ENCODE measurements at places on chromosomes 1 and 21. TPM values are rescaled to one million over a fixed set of nuclear protein-coding genes. Genes with fewer than 3 reads are reported as not detected.

The C1orf226 gene
- total RNA-seq = not detected

The SRM gene
- total RNA-seq = 98.2 TPM

The SPRR1B gene
- total RNA-seq = not detected

The S100A10 gene
- 263 TPM for total RNA-seq

The PEAR1 gene
- total RNA-seq = not detected

The FGR gene
- total RNA-seq = 14.2 TPM

The DSCAM gene
- total RNA-seq = not detected

The ACOT7 gene
- 49.5 TPM for total RNA-seq

The CCDC30 gene
- 0.76 TPM for total RNA-seq

The AQP10 gene
- total RNA-seq = not detected

The CHI3L2 gene
- 4.3 TPM for total RNA-seq

The NHLH1 gene
- total RNA-seq = 1.2 TPM

The TFF1 gene
- not detected for total RNA-seq

The ACOT11 gene
- 0.33 TPM for total RNA-seq

The NECTIN4 gene
- not detected for total RNA-seq

The CNTN2 gene
- total RNA-seq = not detected

- DNase-seq = no peak
Observed at GRCh38 chr1:184387069-184387475, 243 bp downstream of the C1orf21 start.

DNA sequence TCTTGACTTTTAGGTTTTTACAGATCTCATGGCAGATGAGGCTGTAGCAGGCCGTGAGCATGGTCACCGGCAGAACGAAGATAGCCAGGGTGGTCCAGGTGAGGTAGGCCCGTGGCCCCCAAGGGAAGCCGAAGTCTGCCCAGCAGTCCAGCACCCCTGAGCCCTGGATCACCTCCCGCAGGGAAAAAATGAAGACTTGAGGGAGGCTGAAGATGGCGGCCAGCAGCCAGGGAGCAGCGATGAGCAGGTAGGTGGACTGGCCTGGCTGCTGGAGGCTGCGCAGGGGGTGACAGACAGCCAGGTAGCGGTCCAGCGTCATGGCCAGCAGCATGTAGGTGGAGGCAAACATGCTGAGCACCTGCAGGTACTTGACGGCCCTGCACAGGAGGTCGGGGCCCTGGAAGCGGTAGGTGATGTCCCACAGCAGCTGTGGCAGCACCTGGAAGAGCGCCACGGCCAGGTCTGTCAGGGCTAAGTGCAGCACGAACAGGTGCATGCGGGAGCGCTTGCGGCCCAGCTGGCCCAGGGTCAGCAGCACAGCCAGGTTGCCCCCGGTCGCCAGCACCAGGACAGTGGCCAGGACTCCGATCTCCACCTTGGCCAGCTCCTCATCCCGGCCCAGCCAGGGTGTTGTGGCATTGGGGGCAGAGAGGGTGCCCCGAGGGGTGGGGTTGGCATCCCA is 856 bp downstream of the AVPR1B start:
- no peak for DNase-seq

GRCh38 chr1:227913396-227913763 is 34.4 kb downstream of the WNT9A start:
- no peak for DNase-seq

DNA sequence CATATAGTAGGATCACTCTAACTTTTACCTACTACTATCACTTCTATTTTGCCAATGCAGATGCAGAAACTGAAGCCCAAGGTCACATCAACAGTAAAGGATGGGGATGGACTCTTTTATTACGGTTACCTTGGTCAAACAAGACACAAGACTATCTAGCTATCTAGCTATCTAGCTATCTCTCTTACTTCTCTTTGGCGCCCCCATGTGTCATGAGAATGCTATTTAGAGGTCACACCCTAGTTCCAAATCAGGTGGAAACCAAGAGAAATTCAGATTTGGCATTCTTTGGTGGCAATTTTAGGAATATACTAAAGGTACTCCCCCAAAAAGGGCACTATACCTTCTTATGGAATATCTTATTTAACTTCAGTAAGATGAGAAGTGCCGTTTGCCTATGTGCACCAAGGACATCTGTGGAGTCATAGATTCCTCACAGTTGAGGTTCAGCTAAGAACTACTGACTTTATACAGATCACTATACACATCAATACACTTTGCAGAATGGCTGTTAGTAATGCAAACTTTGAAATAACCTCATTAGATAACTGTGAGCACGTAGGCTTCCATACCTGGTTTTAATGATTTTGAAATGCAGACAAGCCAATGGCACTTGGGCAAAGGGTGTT is 6.7 kb downstream of the ZNF648 start:
- DNase-seq = no peak

DNA sequence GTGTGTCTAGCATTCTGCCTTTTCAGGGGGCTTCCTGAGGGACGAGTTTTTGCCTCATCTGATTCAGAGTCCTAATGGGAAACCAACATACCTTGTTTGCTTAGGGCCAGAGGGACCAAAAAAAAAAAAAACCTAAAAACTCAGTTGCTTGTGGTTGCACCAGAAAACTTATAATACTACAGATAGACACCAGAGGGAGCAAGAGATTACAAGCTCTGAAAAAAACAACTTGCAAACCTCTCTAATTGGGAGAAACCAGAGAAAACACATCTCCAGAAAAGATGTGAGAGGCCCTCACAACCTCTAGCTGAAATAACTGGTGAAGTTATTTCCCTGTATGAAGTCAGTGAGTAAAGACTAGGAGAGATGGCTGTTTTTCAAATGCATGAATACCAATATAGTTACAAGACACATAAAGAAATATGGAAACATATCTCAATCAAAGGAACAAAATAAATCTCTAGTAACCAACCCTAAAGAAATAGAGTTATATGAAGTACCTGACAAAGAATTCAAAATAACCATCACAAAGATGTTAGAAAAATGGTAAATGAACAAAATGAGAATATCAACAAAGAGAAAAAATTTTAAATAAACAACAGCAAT is 233.7 kb upstream of the NFIA start:
- no peak for DNase-seq

- no peak for DNase-seq
Observed at GRCh38 chr1:179002552-179003345, 22.9 kb upstream of the FAM20B start.

- DNase-seq = no peak
Observed at GRCh38 chr1:236403905-236404696, 10.0 kb downstream of the EDARADD start.

DNA sequence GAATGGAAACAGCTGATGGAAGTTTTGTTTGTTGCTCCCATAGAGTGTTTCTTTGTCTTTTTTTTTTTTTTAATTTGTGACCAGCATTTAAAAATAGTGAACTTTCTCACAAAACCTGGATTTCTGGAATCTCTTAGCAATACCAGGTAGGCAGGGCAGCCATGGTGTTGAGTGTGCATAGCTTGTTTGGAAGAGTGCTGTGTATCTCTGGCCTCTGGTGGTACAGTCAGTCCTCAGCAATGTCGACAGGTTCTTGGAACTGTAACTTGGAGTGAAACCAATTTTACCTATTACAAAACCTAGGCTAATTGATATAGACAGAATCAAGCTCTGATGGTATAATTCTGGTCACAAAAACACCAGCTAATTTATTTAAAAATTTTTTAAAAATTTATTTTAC is 6.7 kb downstream of the AADACL3 start:
- DNase-seq = no peak

GRCh38 chr1:217004776-217005436 is 281.7 kb upstream of the ESRRG start:
- DNase-seq = no peak

All from natural killer cell treated with Interleukin-12 subunit alpha and Interleukin-12 subunit beta and Interleukin-15 and Interleukin-18, amount 100 ng/mL, for 72 hours (primary cell).